ENCODE measurements at places on chromosomes 3 and 15. TPM values are rescaled to one million over a fixed set of nuclear protein-coding genes. Genes with fewer than 3 reads are reported as not detected.

The MRPS25 gene
- 41.0 TPM for total RNA-seq

The ADGRG7 gene
- not detected for total RNA-seq

DNA sequence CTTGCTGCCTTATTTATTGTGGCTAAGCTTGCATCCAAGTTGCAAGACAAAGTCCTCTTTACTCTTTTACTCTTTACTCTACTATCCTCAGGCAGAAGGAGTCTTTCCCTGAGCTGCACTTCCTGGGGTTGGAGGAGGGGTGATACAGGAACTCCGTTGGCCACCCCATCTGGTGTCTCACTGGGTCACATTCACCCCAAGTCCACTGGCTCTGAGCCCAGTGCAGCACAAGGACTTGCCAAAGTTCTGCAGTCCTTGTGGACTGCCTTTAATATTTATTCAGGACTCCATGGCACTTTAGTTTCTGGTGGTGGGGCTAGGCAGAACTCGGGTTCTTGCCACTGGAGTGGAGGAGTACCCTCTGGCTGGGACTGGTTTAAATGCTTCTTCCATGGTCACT, 165.4 kb upstream of the KCNH8 start:
- no peak for DNase-seq

The HRG gene
- not detected for total RNA-seq

DNA sequence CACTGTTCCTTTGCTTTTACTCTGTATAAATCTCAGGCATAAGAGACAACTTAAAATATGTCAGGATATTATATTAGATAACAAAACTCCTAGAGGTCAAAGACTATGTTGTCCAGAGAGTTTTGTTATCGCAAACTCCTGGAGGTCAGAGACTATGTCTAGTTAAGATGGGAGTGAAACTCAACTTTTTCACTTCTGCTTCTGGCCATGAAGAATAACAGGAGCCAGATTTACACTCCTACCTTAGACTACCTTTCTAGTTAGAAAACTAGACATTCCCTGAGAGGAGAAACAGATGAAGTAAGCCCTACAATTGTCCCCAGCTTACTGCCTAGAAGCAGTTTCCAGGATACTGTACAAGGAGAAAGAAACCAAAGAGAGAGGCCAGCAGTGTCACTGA, 255.4 kb upstream of the UBE2E1 start:
- no peak for DNase-seq

The SLC41A3 gene
- 29.8 TPM for total RNA-seq

The TTLL13 gene
- total RNA-seq: not detected

- no peak for DNase-seq
These were observed 46.6 kb downstream of the TYRO3 start for GRCh38 chr15:41605566-41605965.

The FGD5 gene
- 12.2 TPM for total RNA-seq

The SAMD7 gene
- not detected for total RNA-seq

- no peak for DNase-seq
These were observed 251.1 kb downstream of the OCA2 start for GRCh38 chr15:27847775-27848710.

GRCh38 chr15:71112429-71112828, 2.8 kb upstream of the THSD4 start:
- no peak for DNase-seq

The P2RY13 gene
- not detected for total RNA-seq

The RPL22L1 gene
- 250 TPM for total RNA-seq

The KIF23 gene
- total RNA-seq: 103 TPM

The ITIH4 gene
- 1.4 TPM for total RNA-seq

- DNase-seq: no peak
These were observed 391.9 kb upstream of the TBL1XR1 start for GRCh38 chr3:177589041-177589650.

- DNase-seq: peak; percentile 46
These were observed 37.6 kb downstream of the GMPS start for GRCh38 chr3:155908086-155908485.

The ARRDC4 gene
- 6.9 TPM for total RNA-seq

The OR5K2 gene
- not detected for total RNA-seq

GRCh38 chr3:13539671-13540070, 9.3 kb upstream of the FBLN2 start:
- DNase-seq: no peak

DNA sequence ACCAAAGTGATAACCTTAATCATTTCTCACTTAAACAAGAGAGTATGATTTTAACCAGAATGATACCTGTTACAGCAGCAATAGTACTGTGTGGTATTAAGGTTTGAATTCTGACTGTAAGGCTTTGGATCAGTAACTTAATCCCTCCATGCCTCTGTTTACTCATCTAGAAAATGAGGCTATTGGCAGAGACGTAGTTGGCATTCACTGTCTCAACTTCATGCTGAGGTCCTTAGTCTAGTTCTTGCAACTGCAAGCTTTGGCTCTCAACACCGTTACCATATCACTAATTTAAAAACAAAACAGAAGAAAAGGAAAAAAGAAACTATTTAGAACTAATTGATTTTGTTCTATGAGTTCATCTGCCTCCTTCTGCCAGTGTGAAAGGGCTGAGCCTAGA, 875.4 kb downstream of the MCTP2 start:
- DNase-seq: no peak

The SEMA5B gene
- total RNA-seq: 26.8 TPM

- DNase-seq: no peak
These were observed 22.7 kb downstream of the ATP6V1A start for GRCh38 chr3:113769551-113769950.

DNA sequence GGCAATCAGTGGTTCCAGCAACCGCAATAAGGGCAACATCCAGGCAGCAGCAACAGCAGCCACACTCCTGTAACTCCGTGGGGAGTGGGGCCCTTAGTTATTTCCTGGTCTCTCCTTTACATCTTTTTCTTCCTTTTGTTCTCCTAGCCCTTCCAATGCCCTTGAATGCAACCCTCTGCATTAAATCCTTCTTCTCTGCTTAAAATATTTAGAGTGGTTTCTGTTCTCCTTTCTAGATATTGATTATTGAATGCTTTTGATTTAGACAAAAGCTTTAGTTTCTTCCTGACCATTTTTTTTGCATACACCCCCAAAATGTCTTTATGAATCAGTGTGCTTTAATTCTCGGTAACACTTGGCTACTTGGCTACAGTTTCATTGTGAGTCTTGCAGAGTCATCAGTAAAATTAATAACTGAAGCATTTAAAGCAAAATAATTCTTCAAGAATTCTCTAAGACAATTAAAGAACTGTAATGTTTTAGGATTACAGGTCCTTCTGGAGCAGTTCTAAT, 586.1 kb downstream of the MECOM start:
- DNase-seq: no peak

GRCh38 chr3:124513610-124513997, 216.6 kb upstream of the UMPS start:
- peak; percentile 77 for DNase-seq

The RHOV gene
- 4.7 TPM for total RNA-seq

The ANKDD1A gene
- 9.3 TPM for total RNA-seq

- DNase-seq: no peak
These were observed 175.8 kb downstream of the NSMCE3 start for GRCh38 chr15:29093696-29094343.

The PPM1L gene
- 26.4 TPM for total RNA-seq

DNA sequence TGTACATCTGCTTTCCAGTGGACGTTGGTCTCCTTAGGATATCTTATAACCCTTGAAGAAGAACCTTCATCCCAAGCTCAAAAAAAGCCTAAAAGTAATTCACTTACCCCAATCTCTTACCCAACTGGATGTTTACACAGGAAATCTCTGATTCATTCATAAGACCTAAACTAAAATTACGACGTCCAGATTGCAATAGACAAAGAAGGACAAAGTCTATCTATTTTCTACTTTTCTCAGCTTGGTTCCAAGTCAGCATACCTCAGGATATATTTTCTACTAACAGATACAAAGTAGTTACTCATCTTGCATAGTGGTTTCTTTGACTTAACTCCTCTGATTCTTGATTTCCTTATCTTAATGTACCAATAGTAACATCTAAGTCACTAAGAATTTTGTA, 669.9 kb downstream of the OTOL1 start:
- no peak for DNase-seq

- no peak for DNase-seq
These were observed 537.7 kb upstream of the ZNF385D start for GRCh38 chr3:22288756-22289155.

DNA sequence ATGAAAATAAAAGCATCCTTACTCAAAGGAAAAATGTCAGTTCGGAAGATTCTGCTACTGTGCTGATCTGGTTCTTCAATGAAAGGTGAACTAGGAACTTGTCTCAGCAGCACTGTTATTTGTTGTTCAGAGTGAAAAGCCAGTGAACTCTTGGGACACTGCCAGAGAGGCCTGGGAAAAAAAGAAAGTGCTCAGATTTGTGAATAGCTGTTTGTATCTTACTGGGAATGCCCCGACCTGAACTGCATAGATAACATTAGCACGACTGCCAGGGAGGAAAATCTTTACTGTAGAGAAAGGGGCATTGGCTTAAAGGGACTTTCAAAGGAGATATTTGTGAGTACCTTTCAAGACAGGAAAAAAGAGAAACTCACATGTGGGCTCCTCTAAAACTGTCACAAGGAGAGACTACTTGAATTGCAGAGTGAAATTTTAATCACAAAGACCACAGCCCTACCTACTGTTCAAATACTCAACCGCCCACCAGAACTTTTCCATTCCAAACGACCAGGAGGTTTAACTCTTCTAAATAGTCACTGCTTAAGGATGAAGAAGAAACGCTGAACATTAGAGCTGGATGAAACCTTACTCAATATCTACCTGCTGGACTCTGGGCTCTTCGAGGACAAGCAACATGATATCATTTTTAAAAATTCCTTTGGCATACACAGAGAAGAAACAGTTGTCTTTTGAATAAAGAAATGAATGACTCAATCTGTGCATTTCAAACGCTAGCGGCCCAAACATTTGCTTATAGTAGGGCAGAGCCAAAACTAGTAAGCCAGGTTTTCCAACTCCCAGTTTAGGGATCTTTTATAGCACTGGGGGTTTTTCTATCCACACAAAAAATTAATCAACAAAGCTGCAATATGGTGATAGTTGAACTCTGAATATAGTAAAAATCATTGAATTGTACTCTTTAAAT, 13.4 kb downstream of the TAMM41 start:
- peak; percentile 65 for DNase-seq

DNA sequence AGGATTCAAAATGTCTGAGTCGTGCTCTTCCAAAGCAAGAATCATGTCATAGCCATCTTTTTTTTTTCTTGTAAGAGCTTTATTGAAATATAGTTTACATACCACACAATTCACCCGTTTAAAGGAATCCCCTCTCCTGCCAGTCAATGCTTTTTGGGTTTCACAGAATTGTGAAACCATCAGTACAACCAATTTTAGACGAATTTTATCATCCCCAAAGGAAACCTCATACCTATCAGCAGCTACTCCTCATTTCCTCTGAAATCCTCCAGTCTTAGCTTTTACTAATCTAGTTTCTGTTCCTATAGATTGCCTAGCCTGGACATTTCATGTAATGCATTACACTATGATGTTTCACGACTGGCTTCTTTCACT, 39.6 kb downstream of the ADIPOQ start:
- no peak for DNase-seq

DNA sequence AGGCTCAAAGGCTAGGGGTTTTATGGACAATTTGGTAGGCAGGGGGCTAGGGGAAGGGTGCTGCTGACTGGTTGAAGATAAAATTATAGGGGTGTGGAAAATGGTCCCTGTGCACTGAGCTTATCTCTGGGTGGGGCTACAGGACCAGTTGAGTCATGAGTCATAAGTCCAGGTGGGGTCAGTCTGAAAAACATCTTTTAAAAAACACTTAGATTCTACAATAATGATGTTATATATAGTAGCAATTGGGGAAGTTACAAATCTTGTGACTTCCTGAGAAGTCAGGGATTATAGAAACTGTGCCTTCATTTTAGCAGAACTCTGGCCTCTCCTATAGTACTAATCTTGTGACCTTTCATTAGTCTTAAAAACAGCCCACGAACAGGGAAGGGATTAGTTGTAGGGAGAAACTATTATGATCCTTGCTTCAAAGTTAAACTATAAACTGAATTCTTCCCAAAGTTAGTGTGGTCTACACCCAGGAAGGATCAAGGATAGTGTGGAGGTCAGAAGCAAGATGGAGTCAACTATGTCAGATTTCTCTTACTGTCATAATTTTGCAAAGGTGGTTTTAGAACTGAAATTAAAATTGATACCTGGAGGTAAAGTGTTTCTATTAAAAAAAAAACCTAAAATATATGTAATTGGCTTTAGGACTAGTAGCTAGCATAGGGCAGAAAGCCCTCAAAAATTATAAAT, 130.1 kb downstream of the P2RY1 start:
- DNase-seq: no peak

- DNase-seq: no peak
These were observed 7.0 kb upstream of the NIPA2 start for GRCh38 chr15:22831473-22831872.

The ISG20 gene
- 1.1 TPM for total RNA-seq

The ATP2B2 gene
- total RNA-seq: 0.35 TPM

The MAGI1 gene
- total RNA-seq: 63.8 TPM

The ARHGEF26 gene
- total RNA-seq: 16.9 TPM

- DNase-seq: no peak
These were observed 743 bp upstream of the DAZL start for GRCh38 chr3:16605966-16606365.

- DNase-seq: no peak
These were observed 354.9 kb downstream of the RSL24D1 start for GRCh38 chr15:54841701-54842305.

The CKMT1B gene
- 31.4 TPM for total RNA-seq

DNA sequence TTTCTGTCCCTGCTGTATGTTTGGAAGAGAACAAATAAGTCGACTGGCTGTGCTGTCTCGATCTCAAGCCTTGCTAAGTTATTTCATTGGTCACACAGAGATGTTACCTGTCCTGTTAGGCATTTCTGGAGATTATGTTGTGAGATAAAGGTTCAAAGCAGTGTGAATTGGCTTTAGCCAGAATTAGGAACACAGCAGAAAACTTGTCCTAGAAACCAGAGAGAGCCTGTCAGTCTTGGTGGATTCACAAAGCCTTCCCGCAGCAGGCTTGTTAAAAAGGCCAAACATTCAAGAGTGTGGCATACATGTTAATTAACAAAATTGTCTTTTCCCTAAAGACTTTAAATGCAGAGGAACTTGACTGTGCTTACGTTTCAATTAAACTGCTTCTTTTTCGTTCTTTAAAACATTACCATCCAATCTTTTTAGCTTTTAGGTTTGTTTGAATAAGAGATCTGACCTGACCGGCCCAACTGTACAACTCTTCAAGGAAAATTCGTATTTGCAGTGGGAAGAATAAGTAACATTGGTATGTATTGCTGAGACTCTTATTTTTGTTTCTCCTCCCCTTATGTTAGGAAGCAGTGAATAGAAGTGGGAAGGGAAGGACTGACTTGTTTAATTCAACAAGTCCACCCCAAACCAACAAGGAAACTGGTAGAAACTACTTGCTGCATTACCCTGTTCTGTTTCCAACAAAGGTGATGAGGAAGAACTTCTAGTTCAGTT, 25.2 kb downstream of the ABHD2 start:
- DNase-seq: no peak

Measured in GM23338 (cell line).